ENCODE measurements at places on chromosomes 1 and 21.
A peak's percentile ranks its signal among the peaks of the same experiment; 100 is the strongest.

- no peak for DNase-seq
These were observed 70.9 kb upstream of the PPP2R5A start for GRCh38 chr1:212214325-212214724.

DNA sequence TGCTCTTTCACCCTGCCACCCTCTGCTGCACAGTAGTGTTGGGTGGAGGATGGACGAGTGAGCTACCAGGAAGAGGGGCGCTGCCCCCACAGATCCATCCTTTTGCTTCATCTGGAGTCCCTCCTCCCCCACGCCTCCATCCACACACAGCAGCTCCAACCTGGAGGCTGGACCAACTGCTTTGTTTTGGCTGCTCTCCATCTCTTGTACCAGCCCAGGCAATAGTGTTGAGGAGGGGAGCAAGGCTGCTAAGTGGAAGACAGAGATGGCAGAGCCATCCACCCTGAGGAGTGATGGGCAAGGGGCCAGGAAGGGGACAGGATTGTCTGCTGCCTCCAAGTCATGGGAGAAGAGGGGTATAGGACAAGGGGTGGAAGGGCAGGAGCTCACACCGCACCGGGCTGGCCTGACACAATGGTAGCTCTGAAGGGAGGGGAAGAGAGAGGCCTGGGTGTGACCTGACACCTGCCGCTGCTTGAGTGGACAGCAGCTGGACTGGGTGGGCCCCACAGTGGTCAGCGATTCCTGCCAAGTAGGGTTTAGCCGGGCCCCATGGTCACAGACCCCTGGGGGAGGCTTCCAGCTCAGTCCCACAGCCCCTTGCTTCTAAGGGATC is 8.5 kb downstream of the CHRNB2 start:
- no peak for DNase-seq

DNA sequence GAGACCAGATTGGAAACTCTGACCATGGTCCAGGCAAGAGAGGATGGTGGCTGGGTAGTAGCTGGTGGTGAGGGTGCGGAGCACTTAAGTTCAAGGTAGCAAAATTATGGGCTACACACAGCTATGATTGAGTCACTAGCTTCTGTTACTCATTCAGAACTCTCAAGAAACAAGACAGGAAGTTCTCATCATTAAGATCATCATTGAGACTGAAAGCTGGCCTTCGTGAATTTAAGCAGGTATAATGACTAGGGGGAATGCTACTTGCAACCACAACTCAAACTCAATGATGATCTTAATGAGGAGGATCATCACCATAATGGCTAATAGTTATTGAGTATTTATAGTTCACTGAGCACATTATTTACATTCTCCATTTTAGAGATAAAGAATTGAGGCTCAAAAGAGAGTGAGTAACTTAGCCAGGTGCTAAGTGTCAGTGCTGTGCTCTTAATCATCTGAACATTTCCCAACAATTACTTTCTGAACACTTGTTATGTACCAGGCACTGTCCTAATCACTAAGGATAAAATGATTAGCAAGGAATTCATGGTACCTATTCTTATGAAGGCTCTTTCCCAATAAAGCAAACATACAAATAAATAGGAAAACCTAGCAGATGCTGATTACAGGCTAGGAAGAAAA is 286.3 kb upstream of the C1orf105 start:
- DNase-seq = peak; percentile 51

- DNase-seq = peak; percentile 77
These were observed 5.2 kb upstream of the FCER1G start for GRCh38 chr1:161209790-161210409.

- DNase-seq = no peak
These were observed 49.0 kb downstream of the LRRC53 start for GRCh38 chr1:74463333-74463988.

GRCh38 chr1:72284084-72284347 is 1.7 kb upstream of the NEGR1 start:
- no peak for DNase-seq

- DNase-seq = peak; percentile 66
These were observed 10.7 kb downstream of the LEPR start for GRCh38 chr1:65431111-65431705.

GRCh38 chr21:18382141-18382540 is 21.4 kb downstream of the TMPRSS15 start:
- DNase-seq = no peak

DNA sequence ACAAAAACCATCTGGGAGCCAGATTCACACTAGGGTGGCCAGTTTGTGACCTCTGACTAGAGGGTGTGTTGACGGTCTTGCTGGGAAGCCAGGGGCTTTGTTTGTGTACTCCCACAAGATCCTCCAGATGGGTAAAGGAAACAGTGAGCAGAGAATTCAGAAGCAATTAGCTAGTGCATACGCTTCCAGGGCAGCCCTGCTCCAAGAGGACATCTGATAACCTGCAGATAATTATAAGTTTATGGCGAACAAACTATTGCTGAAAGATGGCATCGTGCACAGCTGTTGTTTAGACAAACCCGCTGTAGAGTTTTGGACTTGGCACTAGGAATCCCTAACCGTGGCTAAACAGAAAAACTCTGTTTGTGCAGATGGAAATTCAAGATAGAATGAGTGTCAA is 326.4 kb downstream of the TGFB2 start:
- DNase-seq = peak; percentile 59

DNA sequence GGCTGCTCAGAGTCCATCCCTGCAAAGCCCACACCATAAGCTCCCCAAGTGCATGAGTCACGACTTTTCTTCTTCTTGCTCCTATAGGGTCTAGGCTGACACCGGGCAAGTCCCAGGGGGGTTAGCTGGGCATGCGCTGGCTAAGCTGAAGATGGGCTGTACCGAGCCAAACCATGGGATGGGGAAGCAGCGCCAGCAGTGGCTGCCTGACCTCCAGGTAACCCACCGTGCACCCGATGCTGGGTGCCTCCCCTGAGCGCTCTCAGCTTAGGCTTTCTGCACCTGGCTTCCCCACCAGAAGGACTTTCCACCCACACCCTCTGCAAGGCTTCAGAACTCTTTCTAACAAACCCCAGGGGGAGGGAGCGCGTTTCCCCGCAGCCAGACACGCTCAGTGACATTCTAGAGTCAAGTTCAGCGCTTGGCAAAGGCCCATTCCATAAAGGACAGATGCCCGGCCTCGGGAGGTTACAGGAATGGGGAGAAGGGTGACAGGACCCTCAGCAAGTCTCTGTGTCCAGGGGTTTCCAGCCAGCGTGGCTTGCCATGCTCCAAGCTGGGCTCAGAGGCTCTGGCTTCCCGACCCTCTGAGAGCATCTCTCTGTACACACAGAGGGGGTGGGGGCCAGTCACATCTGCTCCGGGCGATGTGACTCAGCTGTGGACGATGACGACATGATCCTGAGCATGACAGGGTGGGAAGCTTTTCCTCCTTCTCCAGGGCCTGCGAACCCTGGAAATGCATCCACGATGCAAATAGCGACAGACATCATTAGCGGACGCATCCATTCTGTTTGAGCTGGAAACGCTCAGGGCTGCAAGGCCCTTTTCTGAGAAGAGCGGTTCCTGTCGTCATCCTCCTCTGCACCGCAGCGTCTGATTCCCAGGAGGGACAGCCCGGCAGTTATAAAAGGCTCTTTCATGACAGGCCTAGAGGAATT is 107.8 kb downstream of the SIK1 start:
- peak; percentile 86 for DNase-seq

- DNase-seq = no peak
These were observed 50.0 kb upstream of the ZNF648 start for GRCh38 chr1:182111496-182111895.

DNA sequence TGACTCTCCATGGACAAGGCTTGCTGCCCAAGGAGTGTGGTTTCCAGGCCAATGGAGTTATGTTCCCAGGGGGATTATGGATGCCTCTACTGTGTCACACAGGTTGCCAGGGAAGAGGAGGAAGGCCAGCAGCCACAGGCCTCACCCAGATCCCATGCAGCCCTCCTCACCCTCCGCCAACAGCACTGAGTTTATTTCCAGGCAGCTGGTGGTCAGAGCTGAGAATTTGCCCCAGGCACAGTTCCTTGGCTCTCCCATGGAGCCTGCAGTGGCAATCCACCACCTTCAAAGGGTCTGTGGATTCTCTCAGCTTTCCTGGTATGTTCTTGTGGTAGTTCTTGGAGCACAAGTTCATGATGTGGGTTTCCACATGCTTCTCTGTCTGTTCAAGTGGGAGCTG is 79.2 kb downstream of the NTNG1 start:
- DNase-seq = peak; percentile 22

GRCh38 chr1:87864676-87865075 is 536.0 kb downstream of the LMO4 start:
- DNase-seq = no peak

DNA sequence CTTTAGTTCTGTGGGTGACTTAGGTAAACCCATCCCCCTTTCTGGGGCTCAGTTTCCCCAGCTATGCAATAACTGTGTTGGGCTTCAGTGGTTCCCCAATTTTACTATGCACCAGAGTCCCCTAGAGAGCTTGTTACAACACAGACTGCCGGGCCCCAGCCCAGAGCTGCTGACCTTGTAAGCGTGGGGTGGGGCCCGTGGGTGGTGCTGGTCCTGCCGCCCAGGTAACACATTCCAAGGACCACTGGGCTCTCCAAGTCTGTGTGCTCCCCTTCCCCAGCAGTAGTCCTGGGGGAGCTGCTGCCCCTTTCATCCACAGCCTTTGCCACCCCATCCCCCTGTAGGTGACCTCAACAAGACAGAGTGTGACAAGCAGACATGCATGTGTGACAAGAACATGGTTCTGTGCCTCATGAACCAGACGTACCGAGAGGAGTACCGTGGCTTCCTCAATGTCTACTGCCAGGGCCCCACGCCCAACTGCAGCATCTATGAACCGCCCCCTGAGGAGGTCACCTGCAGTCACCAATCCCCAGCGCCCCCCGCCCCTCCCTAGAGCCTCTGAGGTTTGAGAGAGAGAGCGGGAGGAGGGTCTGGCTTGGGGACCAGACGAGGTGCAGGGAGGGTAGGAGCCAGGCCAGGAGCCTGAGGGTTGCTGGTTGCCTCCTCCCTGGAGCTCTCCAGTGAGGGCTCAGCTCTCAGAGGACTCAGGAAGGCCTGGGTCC is 8.9 kb downstream of the PLA2G2F start:
- no peak for DNase-seq

GRCh38 chr1:42886800-42887199 is 40.4 kb downstream of the ZNF691 start:
- no peak for DNase-seq

GRCh38 chr1:21909286-21909759 is 27.8 kb downstream of the HSPG2 start:
- peak; percentile 75 for DNase-seq

DNA sequence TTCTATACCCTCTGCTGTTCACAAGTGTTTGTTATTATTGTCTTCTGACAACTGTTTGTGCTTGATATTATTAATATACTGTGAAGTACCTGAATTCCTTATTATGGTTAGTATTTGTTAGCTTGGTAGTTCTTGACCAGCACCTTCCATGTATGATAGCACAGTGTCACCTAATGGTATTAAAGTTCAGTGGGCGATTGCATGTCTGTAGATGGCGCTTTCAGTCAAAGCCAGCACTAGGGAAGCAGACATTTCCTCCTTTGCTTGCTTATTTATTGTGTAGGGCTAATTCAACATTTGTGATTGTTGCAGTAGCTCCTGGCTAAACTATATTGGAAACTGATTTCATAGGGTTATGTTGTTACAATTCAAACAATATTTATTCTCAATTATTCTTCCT is 218.0 kb downstream of the ZP4 start:
- no peak for DNase-seq

- DNase-seq = no peak
These were observed at the start of gene ITGB2 for GRCh38 chr21:44920694-44921604. TSS of gene ITGB2 (minus strand) at chr21:44920899. CDS start at chr21:44910782, 10,117 bp downstream.

GRCh38 chr1:158942490-158942889 is 11.1 kb downstream of the PYHIN1 start:
- DNase-seq = no peak

GRCh38 chr1:41482001-41482765 is 2.3 kb downstream of the EDN2 start:
- DNase-seq = no peak

GRCh38 chr21:38469642-38470041 is 28.6 kb downstream of the ERG start:
- DNase-seq = no peak

DNA sequence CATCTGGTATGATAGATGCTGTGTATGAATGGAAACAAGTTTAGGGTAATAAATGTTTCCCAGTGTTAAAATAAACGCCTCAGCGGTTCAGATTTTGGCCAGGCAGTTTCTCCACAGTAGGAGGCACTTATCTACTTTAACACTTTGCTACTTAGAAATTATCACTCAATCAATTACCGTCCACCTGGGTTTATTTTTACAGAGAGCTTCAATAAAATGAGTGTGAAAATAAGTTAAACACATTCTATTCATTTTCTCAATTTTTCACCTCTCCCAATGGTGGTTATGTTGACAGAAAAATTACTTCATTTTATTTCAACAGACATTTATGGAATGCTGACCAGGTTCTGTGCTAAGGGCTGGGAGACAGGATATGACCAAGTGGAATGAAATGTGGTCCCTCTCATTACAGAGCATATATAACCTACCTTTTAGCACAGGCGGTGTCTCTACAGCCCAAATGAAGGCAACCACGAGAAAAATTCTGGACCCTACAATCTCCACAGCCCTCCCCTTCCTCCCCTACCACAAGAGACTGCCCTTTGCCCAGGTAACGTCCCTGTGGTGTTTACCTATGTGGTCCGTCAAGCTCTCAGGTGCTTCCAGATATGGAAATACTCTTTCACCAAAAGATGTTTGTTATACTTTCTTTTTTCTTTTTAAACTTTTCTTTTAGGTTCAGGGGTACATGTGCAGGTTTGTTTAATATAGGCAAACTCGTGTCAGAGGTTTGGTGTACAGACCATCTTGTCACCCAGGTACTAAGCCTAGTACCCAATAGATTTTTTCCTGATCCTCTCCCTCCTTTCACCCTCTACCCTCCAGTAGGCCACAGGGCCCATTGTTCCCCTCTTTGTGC is 105.5 kb downstream of the HLCS start:
- DNase-seq = peak; percentile 85
